ENCODE measurements at places on chromosomes 16 and 17.

GRCh38 chr16:80580109-80580832 lies 39.5 kb downstream of the DYNLRB2 start:
- no peak for DNase-seq

DNA sequence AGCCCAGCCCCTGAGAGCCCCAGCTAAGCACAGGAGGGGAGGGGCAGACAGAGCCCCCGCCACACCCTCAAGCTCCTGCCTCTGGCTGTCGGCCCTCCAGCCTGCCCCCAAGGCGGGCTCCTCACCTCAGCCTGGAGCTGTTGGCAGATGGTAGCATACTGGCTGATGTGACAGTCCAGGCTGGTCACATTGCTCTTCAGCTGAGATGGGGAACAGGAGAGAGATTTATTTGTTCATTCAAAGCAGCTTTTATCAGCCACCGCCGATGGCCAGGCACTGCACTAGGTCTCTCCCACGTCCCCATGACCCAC lies 14.8 kb downstream of the KIF18B start:
- DNase-seq: no peak

- no peak for DNase-seq
These were observed 44.7 kb upstream of the MEAK7 start for GRCh38 chr16:84548971-84549844.

DNA sequence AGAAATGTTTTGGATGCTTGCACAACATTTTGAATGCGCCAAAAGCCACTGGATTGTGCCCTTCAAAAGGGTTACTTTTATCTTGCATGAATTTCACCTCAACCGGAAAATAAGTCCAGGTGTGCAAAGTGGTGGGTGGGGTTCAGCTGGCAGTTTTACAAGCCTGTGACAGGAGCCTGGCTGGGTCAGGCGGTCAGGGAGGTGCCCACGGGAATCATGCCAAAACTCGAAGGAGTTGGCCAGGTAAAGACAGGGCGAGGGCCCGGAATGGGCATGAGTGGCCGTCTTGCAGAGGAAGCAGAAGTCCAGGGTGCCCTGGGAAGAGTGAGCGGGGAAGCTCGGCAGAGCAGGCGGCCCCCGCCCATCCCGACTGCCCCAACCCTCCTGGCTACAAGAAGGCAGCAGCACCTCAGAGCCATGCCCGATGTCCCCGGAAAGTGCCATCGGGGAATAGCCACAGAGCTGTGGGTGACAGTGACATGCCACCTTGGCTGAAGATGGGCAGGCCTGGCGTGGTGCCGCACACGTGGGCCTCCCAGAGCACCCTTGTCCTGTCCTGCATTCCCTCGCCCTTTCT lies 19.1 kb upstream of the CACNG1 start:
- no peak for DNase-seq

DNA sequence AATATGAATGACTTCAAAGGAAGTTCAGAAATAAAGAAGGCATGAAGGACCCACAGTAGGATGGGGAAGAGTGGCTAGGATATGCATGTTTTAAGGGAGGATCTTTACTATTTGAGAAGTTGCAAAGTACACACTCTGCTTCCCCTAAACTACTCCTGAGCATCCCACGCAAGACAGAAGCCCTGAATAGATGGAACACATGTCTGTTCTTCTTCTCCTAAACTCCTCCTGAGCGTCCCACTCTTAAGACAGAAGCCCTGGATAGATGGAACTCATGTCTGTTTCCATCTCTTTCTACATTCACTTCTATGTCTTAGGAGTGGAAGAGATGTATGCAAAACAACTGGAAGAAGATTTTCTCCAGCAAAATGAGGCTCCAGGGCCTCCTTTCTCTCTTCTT lies 88.4 kb downstream of the VAT1L start:
- no peak for DNase-seq

DNA sequence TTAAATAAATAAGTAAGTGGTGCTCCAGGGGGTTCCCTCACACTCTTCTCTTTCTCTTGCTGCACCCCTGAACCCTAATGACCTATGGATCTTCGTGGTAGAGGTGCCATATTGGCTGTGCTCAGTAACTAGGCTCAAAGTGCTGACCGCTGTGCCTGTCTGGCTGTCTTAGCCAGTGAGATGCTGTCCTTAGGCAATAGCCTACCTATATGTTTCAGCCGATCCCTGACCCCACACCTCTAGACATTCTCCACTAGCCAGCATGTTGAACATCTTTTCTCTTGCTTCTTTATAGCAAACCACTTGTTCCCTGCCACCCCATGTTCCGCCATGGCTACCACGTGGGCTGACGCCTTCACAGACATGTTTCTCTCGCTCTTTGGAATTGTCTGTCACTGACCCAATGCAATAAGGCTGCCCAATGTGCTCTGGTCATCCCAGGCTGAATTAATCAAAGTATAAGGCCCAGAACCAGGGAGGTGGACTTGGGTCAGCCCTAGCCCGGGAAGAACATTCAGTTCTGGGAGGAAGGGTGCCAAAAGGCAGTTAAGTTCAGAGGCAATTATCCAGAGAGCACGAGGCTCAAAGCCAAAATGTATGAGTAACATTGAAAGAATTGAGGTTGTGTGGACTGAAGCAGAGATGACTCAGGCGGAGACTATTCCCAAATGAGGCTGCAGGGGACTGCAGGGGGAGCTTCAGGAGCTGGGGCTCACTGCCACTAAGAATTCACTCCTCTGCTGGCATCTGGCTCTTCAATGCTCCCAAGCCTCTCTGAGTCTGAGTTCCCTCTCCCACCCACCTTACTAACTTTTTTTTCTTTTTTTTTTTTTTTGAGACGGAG lies 28.7 kb upstream of the TNRC6A start:
- DNase-seq: no peak

- no peak for DNase-seq
These were observed 567 bp upstream of the GCSH start for GRCh38 chr16:81096715-81097208.
